Bronchial epithelial cell (primary cell): ENCODE measurements at places on chromosomes 3 and 15.

- peak; percentile 100 for DNase-seq
Measured at GRCh38 chr3:189908646-189909045, 212.1 kb downstream of the P3H2 start.

- peak; percentile 94 for DNase-seq
Measured at GRCh38 chr3:174776123-174776522, 83.0 kb upstream of the NAALADL2 start.

DNA sequence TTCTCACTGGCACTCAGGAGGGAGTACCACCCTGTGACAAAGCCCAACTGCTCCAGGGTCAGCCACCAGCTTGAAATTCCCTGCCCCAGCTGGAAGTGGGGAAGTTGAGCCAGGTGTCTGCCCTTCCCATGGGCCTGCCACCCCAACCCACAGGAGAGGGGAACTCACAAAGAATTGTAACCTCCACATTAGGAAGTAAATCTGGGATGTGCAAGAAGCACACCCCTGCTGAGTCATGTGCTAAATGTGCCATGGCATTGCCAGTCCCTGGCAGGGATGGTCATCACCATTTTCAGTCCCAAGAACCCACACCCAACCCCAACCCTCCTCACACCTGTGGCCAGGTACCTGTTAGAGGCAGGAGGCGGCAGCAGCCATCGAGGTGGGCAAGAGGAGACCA is 165.2 kb upstream of the THBS1 start:
- no peak for DNase-seq

DNA sequence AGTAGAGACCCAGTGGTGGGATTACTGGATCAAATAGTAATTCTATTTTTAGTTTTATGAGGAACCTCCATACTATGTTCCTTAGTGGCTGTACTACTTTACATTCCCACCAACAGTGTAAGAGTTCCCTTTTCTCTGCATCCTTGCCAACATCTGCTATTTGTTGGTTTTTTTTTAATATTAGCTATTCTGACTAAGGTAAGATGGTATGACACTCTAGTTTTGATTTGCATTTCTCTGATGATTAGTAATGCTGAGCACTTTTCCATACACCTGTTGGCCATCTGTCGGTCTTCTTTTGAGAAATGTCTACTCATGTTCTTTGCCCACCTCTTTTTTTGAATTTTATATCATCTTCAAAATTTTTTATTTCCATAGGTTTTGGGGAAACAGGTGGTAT is 34.2 kb upstream of the RAP2B start:
- no peak for DNase-seq

- peak; percentile 80 for DNase-seq
Measured at GRCh38 chr15:92810418-92811138, 89.5 kb upstream of the CHD2 start.
